WTC11 (cell line): ENCODE measurements at places on chromosomes 3 and 15.

DNA sequence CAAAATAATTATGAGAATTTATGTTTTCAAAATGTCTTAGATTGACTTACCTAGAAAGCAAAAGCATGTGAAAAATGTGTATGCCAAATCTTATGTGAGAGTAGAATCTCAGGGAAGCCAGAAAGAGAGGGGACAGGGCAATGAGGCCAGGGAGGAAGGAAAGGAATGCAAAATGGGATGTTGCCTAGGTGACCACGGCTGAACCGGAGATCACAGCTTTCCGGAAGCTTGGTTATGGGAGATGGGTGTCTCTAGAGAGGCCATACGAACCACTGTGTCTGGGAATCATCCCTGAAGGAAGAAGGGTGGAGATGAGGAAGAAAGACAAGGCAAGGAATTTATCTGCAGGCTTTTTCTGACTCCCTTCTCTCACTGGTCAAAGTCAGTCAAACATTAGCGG, 76.0 kb downstream of the SUCLG2 start:
- no peak for DNase-seq

GRCh38 chr15:75945953-75946352, 42.3 kb downstream of the FBXO22 start:
- no peak for DNase-seq

DNA sequence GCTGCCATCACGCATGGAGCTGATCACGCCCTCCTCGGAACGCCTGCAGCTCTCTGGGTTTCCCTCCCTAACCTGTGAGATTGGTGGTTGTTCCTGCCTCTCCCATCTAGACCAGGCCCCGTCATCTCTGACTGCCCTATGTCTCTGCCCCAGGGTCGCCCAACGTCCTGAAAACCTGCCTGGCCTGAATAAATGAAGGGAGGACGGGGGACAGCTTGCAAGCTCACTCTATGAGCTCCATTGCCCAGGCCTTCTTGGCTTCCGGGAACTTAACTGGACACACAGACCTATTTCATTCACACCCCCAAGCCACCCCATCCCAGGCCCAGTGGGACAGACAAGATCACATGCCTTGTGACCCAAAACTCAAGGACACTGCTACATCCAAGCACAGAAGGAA, 274.2 kb downstream of the XXYLT1 start:
- DNase-seq: no peak

GRCh38 chr15:72155003-72155621, 36.9 kb downstream of the SENP8 start:
- DNase-seq: no peak

DNA sequence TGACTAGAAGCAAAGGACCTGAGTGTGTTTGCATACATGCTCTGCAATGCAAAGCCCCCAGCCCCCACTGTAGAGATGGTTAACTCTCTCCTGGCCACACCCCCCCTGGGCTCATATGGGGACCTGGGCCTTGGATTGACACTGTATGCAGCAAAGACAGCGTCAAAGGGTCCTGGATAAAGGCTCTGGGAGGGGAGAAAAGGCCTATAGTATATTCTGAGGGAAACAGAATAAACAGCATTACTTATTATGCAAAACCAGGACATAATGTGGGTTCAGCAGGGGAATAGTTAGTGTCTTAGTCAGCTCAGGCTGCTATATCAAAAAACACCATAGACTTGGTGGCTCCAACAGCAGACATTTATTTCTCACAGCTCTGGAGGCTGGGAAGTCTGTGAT, 158.7 kb downstream of the APBA2 start:
- DNase-seq: no peak

DNA sequence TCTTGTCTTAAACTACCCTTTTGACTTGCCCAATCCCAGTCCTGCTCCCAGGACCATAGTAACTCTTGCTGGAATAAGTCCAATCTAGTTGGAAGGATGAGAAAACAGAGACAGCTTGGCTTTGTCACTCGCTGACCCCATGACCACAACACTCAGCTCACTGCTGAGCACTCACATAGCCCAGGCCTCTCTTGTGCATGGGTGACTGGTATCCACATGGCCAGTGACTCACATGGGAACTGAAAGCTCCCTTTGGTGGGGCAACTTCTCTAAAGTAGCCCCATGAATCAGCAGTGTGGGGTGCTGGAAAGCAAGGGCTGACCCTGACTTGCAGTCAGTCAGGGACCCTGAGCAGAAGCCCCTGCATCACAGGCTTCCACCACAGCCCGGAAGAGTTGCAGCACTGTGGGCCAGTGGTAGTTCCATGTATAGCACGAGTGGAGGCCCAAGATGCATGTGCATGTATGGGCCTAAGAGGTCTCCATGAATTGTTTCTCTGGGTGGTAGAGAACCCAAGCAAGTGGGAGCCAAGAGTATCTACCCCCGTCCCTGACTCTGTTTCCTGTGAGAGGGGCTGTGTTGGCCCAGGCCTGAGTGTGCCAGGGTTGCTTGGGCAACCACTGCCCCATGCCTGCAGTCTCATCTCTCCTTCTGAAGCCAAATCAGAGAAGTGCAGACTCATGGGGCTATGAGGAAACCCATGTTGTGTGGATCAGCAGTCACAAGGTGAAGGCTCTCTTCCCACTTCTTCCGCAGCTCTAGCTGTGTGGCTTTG, 62.1 kb upstream of the XCR1 start:
- DNase-seq: no peak

DNA sequence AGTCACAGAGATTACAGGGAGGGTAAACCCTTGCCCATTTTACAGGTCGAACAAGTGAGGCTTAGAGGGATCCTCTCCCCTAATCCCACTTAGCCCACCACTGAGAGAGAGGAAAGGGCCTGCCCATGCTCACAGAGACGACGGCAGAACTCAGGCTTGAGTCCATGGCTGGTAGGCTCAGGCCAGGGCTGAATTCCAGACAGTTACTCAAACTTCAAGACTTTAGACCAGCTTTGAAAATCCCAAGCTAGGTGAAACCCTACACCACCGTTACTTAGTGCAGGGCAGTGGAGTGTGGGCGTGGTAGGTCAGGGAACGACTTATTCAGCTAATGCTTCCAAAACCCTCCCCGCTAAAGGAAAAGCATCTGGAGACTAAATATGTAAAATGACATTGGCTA, 16.4 kb downstream of the GRIP2 start:
- DNase-seq: no peak

- DNase-seq: no peak
These were observed 37.8 kb downstream of the CCNL1 start for GRCh38 chr3:157122116-157122515.

DNA sequence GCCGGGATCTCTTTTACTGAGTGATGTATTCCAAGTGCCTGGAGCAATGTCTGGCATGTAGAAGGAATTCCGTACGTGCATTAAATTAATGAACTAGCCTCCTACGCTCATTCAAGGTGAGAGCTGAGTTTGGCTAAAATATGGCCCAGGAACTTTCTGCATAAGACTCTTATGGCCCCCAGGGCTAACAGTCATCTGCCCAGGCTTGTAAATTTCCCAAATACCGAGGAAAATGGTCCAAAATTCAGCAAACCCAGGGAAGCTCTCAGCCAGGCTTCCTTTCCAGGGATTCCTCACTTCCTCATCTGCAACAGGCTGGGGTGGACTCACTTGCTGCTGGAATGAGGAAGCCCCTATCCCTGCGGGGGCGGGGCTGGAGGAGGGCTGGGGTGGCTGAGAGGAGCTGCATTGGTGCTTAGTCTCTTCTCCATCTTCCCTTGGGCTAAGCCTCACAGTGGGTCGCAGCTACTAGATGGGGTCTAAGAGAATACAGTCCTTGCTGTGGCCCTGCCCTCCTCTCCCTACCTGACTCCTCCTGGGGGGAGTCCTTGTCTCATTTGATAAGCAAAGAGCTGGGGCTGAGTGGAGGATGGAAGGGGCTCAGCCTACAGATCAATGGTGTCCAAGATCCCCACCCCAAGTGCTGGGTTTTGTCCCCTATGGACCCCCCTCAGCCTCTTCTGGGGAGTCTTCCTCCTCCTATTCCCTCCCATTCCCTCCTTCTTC, 28.5 kb upstream of the APOD start:
- no peak for DNase-seq

DNA sequence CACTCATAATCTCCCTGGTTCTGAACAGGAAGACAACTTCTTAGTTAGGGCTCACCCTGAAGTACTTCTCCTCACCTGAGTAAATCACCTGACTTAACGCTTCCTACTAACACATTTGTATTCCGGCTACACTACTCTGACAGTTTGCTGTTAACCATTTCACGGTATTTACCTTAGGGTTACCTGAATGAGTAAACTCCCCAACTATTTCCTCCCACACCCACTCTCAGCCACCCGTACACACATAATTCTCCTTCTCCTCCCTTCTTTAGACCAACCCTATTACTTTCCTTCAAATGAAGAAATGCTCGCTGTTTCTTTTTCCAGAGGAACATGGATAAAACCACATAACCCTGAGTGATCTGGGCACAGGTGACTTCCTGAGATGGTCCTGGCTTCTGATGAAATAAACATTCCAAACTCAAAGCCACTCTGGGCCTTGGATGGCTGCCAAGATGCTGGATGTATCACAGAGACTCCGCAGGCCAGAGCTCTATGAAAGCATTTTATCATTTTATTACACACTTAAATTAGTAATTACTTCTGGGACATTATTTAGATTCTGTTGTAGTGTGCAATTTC, 183.6 kb upstream of the ATP11B start:
- DNase-seq: no peak

GRCh38 chr3:133412183-133413132, 12.6 kb downstream of the BFSP2 start:
- DNase-seq: no peak

DNA sequence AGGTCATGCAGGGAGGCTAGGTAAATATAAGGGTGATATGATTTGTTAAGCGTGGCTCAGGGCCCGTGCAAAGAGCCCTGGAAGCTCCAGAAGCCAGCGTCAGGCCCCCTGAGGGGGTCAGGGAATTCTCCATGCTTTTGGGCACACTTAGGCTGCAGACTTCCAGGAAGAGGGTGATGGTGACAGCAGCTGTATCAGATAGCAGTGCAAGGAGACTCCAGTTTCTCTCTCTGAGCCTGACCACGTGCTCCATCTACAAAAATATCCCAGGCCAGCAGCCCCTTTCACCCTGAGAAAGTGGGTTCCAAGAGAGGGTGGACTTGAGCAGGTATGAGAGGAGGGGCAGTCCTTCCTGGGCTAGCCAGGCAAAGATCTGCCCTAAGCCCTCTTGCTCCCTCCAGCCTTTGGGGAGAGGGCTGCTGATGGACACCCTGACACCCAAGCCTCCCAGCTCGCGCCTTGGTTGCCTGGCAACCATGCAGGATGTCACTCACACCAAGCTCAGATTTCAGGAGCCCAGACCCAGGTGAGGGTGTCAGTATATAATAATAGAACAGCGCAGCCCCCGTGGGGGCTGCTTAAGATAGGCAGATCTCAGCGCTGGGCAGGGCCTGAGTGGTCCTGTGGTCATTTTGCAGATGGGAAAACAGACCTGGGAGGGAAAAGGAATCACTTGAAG, 35.8 kb downstream of the ATP2B2 start:
- no peak for DNase-seq

- DNase-seq: no peak
These were observed 305.6 kb downstream of the LSAMP start for GRCh38 chr3:116139641-116140040.

GRCh38 chr15:63073497-63074172, 31.1 kb downstream of the TPM1 start:
- no peak for DNase-seq

DNA sequence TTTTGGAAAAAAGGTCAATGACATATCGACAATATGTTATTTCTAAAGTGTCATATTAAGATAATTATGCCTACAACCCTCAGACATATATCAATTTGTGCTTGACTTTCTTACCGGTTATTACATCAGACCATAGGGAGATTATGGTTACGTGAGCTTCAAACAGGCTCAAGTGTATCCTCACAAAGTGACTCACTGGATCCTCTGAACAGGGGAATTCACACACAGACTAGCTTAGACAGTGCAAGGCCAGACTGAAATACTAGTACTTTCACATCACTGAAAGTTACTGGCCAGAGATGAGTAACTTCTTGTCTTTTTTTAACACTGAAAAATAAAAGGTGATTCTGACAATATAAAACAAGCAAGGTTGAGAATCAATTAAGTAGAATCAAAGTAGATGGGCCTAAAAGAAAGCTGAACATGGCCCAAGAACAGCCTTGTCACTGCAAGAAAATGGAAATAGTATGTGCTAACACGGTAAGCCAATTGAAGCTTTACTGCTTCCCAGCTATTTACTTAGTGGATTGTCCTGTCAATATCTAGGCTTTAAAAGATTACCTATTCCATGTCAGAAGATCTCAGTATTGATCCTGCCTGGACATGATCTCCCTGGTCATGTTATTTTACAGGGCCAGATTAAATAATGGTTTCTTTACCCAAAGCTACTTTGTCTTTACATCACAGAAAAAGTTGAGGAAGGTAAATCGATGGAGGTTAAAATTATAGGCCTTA, 848.6 kb downstream of the ROBO1 start:
- DNase-seq: no peak

- no peak for DNase-seq
These were observed 199.1 kb downstream of the FOXP1 start for GRCh38 chr3:71384388-71384787.

DNA sequence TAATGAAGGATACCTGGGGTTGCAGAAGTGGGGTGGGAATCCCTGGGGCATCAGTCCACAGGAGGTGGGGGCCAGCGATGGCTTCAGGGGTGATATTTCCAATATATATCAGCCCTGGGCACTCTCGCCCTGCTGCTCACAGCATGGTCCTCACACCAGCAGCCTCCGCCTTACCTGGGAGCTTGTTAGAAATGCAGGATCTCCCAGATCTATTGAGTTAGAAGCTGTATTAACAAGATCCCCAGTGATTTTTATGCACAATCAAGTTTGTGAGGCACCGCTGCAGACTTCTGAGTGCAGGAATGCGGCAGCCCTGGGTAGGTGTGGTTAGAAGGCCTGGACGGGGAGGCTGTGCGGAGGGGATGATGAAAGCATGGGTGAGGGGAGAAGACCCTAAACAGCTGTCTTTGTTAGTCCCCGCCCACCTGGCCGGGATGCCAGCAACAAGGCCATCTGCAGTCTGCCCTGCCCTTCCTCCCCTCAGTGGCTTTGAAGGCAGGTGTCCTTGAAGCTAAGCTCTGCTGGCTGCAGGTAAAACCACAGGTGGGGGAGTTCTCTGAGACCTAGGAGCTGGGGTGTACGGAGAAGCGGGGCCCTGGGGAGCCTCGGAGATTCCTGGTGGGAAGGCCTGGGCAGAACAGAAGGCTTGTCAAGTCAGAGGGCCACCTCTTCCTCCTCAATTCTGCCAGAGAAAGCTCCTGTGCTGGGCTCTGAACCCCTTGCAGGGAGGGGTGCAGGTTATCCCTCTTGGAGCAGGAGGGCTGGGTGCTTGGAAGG, 11.4 kb downstream of the FAM107A start:
- DNase-seq: peak; percentile 72
